AG04450 (cell line): ENCODE measurements at places on chromosomes 13 and 19.

DNA sequence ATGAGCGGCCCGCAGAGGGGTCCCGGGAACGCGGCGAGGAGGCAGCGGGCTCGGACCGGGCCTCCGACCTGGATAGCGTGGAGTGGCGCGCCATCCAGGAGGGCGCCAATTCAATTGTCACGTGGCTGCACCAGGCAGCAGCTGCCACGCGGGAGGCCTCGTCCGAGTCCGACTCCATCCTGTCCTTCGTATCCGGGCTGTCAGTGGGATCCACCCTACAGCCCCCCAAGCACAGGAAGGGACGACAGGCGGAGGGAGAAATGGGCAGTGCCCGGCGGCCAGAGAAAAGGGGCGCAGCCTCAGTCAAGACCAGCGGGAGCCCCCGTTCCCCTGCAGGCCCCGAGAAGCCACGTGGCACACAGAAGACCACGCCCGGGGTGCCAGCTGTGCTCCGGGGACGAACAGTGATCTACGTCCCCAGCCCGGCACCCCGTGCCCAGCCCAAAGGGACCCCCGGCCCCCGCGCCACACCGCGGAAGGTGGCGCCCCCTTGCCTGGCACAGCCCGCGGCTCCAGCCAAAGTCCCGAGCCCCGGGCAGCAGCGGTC lies 10.7 kb downstream of the C19orf25 start:
- no peak for DNase-seq

DNA sequence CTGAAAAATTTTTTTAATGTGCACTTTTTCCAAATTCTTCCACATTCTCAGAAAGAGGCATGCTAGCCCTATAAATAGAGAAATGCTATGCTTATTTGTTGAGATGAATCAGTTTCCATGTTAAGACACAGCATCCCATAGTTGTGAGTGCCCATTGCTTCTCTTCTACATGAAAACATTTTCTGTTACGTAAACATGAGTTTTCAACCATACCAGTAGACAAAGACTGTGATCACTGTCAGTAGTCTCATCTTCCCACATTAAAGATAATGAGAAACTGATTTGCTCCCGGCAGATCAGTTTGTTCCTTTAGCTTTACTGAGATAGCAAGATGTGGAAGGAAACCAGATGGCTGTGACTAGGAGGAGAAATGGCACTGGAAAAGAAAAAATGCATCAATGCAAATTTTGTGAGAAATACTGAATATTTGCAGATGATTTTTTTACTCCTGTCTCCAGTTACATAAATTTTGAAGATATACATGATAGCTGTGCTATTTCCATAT lies 45.8 kb upstream of the UFM1 start:
- no peak for DNase-seq

GRCh38 chr19:6103217-6103644 lies 7.1 kb downstream of the RFX2 start:
- DNase-seq = peak; percentile 56

- DNase-seq = peak; percentile 3
These were observed 77.9 kb downstream of the CACNA1A start for GRCh38 chr19:13428352-13428751.
